Effector memory CD8-positive, alpha-beta T cell (primary cell): ENCODE measurements at places on chromosomes 6 and 20.

- no peak for DNase-seq
Observed at GRCh38 chr20:58440021-58440767, 51.2 kb downstream of the VAPB start.

DNA sequence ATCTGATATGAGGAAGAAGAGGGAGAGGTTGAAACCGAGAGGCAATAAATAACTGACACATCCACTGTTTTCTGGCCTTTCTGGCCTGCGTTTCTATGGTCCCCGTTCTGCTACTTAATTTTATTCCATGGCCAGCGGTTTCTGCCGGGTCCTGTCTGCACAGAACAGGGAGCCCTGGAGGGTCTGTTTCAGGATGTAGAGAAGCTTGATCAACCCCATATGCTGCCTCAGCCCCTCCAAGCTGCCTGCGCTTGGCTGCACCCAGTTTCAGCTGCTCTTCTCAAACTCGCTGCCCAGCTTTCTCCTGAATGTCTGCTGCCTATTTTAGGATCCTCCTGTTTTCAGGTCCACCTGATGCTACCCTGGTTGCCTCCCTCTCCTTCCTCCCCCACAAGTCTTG is 18.5 kb upstream of the PACSIN1 start:
- DNase-seq = no peak

DNA sequence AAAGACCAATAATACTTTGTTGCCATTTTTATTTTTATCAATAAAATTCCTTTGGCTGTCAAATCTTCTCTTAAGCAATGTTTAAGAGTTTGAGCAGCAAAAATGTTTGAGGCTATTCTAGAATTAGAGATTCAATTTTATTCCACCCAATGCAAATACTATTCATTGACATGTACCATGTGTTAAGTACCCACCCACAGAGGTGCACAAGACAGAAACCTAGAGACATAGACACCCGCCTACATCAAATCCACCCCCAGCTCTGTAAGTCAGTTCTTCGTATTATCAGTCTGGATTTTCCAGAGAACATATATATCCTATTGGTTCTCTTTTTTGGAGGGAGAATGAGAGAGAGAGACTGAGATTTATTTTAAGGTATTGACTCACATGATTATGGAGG is 463.7 kb downstream of the EPM2A start:
- DNase-seq = no peak

GRCh38 chr6:103273048-103273447 is 1586.7 kb downstream of the HACE1 start:
- DNase-seq = no peak

DNA sequence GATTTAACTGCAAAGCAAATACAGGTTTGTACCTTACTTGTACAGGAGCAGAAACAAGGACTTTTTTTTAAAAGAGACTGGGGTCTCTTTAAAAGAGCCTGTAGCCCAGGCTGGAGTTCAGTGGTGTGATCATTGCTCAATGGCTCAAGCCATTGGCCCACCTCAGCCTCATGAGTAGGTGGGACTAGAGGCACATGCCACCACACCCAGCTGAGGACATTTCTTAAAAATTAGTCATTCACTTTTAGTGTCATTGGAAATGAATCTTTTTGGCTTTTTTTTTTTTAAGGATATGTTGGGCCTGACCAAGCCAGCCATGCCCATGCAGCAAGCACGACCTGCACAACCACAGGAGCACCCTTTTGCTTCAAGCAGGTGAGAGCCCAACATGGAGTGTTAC is 16.9 kb downstream of the SEC23B start:
- DNase-seq = no peak

- no peak for DNase-seq
Observed at GRCh38 chr20:34029415-34029814, 35.7 kb downstream of the RALY start.

DNA sequence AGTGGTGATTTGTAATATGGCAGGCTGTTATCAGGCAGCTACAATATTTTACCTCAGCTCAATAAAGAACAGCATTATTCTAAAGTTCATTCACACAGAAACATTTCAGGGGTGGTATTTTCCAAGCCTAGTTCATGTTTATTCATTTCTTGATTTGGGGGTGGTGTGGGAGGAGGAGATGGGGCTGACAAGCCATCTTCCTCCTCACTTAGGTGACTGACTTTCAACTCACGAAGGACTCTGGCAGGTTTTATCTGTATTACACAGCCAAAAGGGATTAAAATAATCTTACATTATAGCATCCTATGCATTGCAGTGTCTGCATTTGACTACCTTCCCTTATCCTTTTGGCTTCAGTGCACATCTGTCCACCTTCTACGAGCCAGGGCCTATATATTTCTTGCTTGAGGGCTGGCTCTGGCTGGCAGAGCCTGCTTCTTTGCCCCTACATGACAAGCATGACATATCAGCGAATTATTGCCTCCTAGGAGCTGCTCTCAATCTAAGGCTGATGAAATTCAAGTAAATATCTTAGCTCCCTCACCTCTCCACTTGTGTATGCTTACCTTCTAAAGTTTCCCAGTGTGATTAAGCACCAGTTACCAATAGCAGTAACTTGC is 20.0 kb downstream of the KHDRBS2 start:
- no peak for DNase-seq

GRCh38 chr20:20820785-20821483 is 108.5 kb upstream of the RALGAPA2 start:
- no peak for DNase-seq

DNA sequence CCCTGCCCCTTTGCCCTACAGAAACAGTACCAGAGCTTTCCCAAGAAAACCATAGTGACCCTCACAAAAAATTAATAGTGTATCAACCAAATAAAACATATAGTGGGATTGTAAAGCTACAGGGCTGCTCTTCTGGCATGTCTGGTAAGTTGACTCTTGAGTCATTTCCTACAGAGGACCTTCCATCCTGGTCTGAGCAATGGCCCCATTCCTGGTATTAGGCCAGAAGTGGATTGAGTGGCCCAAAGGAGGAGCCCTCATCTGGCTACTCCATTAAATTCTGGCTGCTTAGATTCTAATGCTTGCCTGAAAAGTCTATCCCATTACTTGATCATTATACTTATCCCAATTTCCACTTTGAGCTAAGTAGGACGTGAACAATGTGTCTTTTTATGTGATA is 150.9 kb upstream of the HMGN3 start:
- no peak for DNase-seq

DNA sequence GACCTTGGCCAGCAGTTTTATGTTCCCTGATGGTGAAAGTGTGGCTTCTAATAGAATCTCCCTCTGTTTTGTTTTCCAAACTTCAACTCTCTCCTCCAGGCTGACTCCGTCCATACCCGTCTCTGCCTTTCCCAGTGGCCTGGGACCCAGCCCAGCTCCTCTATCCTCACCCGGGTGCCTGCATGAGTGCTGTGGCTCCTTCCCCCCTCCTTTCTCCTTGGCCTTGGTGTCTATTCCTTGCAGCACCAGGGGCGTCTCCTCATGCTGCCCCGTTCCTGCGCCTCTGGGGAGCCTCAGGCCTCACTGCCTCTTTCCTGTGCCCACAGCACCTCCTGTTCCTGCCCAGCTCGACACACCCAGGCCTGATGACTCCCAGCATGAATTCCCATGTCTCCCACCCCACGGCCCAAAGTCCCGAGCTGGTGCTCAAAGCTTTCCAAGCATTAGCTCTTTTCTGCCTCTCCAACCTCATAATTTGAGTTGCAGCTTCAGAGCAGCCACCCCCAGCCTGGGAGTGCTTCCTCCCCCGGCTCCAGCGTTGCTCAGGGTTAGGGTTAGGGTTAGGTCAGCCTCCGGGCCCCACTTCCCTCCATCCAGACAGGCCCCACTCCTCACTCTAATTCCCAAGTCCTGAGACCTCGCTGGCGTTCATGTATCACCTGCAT is 56.3 kb upstream of the AFDN start:
- no peak for DNase-seq

- DNase-seq = no peak
Observed at GRCh38 chr6:109799664-109800063, 108.6 kb downstream of the FIG4 start.

DNA sequence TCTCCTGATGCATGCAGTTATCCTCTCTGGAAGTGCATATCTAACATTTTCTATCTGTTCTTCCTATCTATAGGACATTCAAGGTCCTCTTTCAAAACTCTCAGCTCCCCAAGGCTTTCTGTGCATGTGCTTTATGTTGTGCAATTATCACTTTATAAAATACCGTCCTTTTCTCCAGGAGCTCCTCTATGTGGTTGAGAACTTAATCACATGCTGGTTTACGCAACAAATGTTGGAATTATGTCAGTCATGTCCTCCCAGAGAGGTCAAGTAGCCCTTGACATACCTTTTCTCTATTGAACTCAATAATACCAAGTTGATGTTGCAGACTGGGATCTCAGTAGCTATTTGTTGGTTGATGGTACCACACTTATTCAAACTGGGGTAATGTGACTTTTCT is 388.4 kb downstream of the BTBD3 start:
- DNase-seq = no peak
